ENCODE measurements at places on chromosomes 3 and 15. TPM values are rescaled to one million over a fixed set of nuclear protein-coding genes. Genes with fewer than 3 reads are reported as not detected.

CCR8 gene
- total RNA-seq: not detected

MDFIC2 gene
- not detected for total RNA-seq

GOLGA8Q gene
- not detected for total RNA-seq

SLC2A2 gene
- not detected for total RNA-seq

LRRC31 gene
- total RNA-seq: not detected

Data from cardiac atrium fibroblast (primary cell).